ENCODE measurements at places on chromosomes 1 and 21.
A peak's percentile ranks its signal among the peaks of the same experiment; 100 is the strongest.

DNA sequence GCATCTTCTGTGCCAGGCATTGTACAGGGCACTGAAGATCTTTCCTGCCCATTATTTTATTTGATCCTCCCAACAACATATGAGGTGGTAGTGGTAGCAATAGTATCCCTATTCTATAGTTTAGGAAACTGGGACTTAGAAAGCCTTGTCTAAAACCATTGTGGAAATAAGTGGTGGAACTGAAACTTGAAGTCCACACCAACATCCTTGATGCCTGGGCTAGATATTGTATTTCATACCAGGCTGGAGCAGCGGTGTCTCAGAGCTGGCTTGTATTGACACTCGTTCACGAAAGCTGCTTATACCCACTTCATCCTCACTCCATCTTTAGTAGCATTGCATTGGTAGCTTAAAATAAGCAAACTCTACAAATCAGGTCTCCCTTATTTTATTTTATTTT is 9.7 kb upstream of the CTSS start:
- DNase-seq = no peak

DNA sequence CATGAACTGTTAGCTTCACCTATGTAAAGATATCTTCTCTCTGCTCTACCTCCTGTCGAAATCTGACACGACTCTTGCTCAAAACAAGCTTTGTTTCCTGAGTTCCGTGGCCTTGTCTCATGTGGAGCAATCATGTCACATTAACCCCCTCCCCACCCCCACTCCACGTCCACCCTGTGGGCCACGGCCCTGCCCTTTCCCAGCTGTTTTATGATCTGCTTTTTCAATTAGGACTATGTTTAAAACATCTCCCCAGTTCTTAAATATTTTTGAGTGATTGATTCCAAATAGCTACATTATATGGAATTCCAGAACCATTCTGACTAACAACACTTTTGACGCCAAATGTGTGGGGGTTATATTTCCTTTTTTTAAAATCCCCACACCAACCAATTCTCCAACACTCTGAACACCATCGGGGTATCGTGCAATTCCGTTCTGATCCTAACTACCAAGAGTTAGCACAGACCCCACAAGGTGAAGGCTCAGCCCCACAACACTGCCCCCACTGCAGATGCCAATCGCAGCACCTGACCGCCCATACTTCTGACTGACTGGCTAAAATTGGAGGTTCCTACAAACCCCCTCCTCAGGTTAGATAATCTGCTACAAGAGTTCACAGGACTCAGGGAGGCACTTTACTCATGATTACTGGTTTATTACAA is 12.7 kb upstream of the S100A8 start:
- DNase-seq = no peak

DNA sequence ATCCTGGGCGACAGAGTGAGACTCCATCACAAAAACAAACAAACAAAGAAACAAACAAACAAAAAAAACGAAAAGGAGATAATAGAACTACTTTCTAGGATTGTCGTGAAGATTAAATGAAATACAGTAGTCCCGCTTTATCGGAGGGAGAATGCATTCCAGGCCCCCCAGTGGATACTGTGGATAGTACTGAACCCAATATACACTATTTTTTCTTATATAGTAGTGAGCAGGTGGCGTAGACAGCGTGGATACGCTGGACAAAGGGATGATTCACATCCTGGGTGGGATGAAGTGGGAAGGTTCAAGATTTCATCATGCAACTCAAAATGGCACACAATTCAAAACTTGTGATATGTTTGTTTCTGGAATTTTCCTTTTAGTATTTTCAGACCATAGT is 8.0 kb downstream of the SLC35F3 start:
- no peak for DNase-seq

GRCh38 chr21:44947930-44948331 is 8.1 kb downstream of the SLX9 start:
- DNase-seq = no peak

- DNase-seq = no peak
Measured at GRCh38 chr1:237712586-237713157, 178.1 kb downstream of the ZP4 start.

DNA sequence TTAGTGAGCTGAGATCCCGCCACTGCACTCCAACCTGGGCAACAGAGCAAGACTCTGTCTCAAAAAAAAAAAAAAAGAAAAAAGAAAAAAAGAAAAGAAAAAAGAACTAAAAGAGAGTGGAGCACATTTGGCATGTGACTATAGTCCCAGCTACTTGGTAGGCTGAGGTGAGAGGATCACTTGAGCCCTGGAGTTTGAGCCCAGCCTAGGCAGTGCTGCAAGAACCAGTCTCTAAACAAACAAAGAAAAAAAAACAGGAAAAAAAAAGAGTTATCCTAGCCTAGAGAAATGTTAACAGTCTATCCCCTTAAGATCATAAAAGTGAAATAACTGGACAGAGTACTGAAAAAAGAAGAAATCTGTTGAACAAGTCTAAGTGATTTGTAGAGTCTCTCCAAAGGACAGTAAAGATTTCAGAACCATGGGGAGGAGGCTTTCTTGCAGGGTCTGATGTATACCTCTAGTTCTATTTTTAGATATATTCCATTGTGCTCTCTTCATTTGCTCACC is 4.5 kb upstream of the PRDX1 start:
- no peak for DNase-seq

GRCh38 chr1:97372531-97372930 is 548.3 kb downstream of the DPYD start:
- DNase-seq = no peak

- no peak for DNase-seq
Measured at GRCh38 chr1:177423090-177423489, 252.3 kb downstream of the BRINP2 start.

DNA sequence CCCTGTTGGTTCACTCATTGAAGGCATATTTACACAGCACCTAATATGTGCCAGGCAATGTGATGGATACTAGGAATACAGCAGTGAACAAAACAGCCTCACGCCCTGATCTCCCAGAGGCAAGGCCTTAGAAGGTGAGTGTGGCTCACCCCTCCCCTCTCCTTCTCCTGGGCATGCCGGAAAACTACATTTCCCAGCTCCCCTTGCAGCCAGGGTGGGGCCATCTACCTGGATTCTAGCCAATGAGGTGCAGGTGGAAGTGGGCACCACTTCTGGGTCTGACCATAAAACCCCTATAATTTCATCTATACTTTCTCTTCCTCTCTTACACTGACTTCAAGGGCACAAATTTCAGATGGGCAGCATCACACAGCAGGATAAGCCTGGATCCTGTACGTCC is 63.8 kb downstream of the FBXO2 start:
- no peak for DNase-seq

DNA sequence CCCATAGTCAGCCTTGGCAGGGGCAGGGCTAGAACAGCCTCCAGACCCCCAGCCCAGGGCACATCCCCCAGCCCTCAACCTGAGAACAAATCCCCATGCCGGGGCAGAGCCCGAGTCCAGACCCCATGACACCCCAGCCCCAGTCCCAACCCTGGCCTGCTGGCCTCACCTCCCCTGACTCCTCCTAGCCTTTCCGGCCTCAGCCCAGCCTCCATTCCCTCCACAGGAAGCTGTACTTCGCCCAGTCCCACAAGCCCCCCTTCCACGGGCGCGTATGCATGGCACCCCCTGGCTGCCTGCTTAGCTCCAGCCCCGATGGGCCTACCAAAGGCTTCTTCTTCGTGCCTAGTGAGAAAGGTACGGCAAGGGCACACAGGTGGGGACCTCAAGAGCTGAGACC is 50.4 kb downstream of the DISP3 start:
- DNase-seq = no peak

DNA sequence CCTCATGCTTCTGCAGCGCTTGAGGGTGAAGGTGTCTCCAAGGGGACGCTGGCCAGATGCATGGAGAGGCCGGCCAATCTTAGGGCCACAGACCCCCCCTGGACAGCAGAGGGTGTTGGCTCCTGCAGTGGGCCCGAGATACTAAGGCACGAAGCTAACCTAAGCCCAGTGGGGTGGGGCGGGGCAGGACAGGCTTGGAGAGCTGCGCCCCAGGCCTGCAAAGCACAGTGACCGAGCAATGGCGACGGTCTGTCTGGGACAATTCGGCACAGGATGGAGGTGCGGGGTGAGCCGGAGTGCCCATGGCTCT is 1.3 kb downstream of the FNDC10 start:
- DNase-seq = no peak

GRCh38 chr1:117661027-117661426 is 55.2 kb downstream of the TENT5C start:
- DNase-seq = no peak

DNA sequence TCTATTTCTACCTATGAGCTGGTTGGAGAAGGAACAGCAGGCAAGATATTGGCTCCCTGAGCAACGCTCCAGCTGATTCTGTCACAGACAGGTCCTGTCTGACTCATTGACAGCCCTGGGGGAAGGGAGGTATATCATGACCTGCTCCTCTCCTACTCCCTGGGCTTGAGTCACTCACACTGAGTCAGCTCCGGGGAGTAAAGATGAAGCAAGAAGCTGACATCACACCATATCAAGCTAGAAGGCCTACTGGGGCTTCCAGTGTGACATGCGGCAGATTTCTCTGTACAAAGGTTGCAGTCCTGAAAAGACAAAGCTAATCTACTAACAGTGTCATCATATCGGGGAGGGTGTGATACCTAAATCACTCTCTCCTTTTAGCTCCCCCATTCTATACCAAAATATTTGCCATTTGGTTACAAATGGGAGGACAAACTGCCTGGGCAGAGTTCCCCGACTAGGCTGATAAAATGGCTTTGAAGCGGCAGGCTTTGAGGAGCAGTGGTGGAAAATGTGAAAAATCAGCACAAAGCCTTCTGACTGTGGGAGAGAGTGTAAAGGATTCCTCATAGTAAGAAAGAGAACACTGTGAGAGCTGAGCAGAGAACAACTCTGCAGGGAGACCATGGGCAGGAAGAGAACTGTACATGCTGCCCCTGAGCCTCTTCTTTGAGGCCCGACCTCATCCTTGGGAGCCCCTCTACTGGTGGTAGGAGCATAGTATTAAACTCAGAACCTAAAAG is 15.5 kb downstream of the PI4KB start:
- DNase-seq = peak; percentile 77

Measured in stimulated activated CD4-positive, alpha-beta T cell treated with anti-CD3 and anti-CD28 coated beads, Interleukin-4, amount 100 ng/mL, for 1 hour (primary cell).